Iris pigment epithelial cell (primary cell): ENCODE measurements at places on chromosomes 7 and 10.
A peak's percentile ranks its signal among the peaks of the same experiment; 100 is the strongest.

GRCh38 chr10:45256246-45256645 lies 59.2 kb downstream of the OR13A1 start:
- DNase-seq: no peak

DNA sequence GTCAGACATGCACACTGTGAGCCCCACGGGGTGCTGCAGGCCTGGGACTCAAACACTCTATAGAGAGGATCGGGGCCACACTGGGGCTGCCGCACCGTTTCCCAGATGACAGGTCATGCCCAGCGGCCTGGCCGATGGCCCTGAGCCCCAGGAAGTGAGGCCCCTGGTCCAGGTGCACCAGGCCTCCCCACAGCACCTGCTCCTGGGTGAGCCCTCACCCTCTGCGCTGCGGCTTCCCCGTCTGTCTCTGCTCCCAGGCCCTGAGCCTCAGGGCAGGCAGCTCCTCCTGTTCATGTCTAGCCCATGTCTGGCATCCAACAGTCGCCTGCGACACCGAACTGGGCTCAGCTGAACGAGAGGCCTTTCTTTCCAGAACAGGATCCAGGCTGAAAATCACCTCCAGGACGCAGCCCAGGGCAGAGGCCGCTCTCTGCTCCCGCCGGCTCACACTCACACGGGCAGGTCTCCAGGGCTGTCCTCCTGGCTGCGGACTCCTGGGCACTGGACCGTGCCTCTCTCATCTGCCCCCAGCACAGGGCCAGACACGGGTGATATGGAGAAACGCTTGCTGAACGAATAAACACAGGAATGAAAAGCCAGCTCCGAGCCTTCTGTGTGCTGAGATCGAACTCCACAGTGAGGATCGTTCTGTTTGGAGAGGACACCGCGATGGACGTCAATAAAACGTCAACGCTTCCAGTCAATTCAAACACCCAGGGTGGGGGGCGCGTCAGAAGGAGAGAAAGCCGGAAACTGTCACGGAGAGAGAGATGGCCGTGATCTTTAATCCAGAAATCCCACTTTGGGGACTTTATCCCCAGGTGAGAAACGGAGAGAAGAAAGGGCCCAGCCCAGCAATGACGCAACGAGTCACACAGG lies 202.4 kb downstream of the ELFN1 start:
- no peak for DNase-seq

DNA sequence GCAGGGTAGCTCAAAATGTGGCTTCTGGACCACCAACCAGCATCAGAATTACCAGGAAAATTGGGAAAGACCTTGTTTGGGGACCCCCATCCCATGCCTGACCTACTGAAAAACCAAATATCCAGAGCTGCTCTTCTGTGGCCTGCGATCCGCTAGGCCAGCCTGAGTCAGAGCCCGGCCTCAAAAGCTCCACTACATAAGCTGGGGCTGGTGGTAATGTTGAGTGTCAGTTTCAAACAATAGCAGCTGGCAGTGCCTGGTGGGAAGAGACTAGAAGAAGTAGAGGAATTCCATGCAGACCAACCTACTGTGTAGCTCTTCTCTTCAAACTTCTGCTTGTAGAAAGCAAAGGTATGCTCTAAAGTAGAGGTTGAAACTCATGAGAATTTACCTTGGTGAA lies 52.0 kb downstream of the KLRG2 start:
- peak; percentile 19 for DNase-seq

DNA sequence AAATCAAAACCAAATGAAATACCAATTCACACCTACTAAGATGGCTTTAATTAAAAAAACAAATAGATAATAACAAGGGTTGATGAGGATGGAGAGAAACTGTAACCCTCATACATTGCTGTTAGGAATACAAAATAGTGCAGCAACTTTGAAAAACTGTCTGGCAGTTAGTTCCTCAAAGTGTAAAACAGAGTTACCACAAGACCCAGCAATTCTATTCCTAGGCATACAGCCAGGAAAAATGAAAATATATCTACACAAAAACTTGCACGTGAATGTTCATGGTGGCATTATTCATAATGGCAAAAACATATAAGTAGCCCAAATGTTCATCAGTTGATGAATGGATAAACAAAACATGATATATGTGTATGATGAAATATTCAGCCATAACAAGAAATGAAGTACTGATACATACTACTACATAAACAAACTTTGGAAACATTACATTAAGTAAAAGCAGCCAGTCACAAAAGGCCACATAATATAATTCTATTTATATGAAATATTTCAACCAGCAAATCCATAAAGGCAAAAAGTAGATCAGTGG lies 83.5 kb downstream of the BRAF start:
- DNase-seq: no peak

GRCh38 chr10:114719311-114719710 lies 61.2 kb upstream of the ABLIM1 start:
- no peak for DNase-seq
